ENCODE measurements at places on chromosomes 5 and 9.
A peak's percentile ranks its signal among the peaks of the same experiment; 100 is the strongest.

GRCh38 chr9:78292716-78293497, 4.0 kb upstream of the PSAT1 start:
- no peak for DNase-seq
- no peaks in the 10 kb centered on the region for H3K27me3 ChIP-seq
- no peaks in the 10 kb centered on the region for H3K36me3 ChIP-seq
- no peak overlapping the region for H3K4me3 ChIP-seq
- H3K27ac ChIP-seq: no peak overlapping the region

- DNase-seq: no peak
- no peak overlapping the region for H3K4me3 ChIP-seq
- H3K36me3 ChIP-seq: no peaks in the 10 kb centered on the region
- no peaks in the 10 kb centered on the region for H3K4me1 ChIP-seq
- no peaks in the 10 kb centered on the region for H3K27me3 ChIP-seq
Measured at GRCh38 chr5:121701731-121702130, 150.0 kb upstream of the FTMT start.

DNA sequence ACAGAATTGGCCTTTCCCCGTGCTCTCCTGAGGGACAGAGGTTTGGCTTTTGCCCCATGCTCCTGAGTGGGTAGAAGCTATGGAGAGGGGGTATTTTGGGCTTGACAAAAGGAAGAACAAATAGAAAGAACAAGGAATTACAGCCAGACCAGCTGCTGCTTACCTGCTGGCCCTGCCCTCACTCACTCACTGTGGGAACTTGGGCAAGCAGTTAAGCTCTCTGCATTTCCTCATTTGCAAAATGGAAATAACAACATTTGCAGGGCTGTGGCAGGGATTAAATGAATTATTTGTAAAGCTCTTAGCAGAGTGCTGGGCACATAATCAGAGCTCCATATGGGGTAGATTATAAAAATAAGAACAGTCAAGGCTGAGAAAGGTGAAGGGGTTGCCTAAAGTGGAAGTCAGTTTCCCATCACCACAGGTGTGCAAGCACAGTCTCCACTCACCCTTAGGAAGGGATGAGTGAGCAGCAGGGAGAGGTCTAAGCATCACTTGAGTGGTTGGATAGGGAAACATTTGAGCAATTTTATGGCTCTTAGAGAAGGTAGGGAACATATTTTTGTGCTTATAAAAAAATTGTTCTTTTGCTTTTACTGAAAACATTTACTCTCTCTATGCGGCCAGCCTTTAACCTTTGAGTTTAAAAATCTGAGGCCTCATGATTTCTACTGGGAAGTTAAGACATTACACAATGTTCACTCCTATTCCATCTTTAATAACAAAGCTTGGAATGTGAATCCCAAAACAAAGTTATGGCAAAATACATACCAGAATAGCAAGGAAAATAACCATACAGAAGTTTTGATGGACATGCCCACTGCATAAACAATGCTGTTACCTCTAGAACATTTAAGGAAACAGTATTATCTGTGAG, 42.8 kb upstream of the LHFPL2 start:
- no peak overlapping the region for H3K27ac ChIP-seq
- DNase-seq: no peak
- H3K36me3 ChIP-seq: no peaks in the 10 kb centered on the region
- H3K4me3 ChIP-seq: no peak overlapping the region

- H3K4me3 ChIP-seq: no peak overlapping the region
- no peaks in the 10 kb centered on the region for H3K36me3 ChIP-seq
- no peaks in the 10 kb centered on the region for H3K4me1 ChIP-seq
- H3K27ac ChIP-seq: no peak overlapping the region
Measured at GRCh38 chr5:61486476-61486875, 154.4 kb downstream of the ZSWIM6 start.

GRCh38 chr9:37301042-37301853, 121.2 kb upstream of the GRHPR start:
- no peak for DNase-seq
- H3K36me3 ChIP-seq: peaks cover 2% of the 10 kb centered on the region
- H3K27ac ChIP-seq: no peak overlapping the region
- no peaks in the 10 kb centered on the region for H3K4me1 ChIP-seq
- no peaks in the 10 kb centered on the region for H3K27me3 ChIP-seq

DNA sequence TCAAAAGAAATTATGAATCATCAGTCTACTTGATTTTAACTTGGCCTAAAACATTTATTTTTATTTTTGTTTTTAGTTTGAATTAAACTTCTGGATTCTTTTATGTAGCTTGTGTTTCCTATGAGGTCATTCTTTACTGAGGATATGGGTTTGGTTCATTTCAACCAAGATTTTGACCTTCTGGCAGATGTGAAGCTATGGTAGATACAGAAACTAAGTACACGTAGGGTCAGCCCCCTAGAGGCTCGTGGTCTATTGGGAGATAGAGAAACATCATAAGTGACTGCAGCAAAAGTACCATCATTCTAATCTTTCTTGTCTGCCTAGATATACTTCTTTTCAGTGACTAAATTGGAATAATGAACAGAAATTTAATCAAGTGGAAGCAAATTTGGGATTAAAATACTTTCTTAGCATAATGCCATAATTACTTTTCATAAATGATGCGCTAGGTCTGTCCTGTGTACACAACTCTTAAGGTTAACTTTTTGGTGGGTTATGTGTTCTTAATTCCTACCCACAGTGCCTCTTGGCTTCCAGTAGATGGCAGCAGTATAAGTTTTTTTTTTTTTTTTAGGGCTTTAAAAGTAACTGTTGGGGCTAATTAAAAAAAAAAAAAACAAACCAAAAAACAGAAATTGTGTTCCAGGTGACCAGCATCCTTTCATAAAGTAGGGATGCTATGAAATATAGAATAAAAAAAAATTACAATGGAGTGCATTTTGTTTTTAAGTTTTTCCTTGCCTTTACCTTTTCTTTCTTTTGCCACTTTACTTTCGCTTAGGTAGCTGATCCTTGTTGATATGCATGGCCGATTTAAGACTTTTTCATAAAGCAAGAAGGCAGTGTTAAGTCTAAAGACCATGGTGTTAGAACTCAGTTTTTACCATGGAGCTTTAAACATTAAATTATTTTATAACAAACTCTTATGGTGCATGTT, 49.9 kb downstream of the LRRTM2 start:
- H3K36me3 ChIP-seq: peaks cover 22% of the 10 kb centered on the region
- H3K27me3 ChIP-seq: no peaks in the 10 kb centered on the region
- no peak overlapping the region for H3K4me3 ChIP-seq
- no peak overlapping the region for H3K27ac ChIP-seq
- H3K4me1 ChIP-seq: no peaks in the 10 kb centered on the region
- no peak for DNase-seq

DNA sequence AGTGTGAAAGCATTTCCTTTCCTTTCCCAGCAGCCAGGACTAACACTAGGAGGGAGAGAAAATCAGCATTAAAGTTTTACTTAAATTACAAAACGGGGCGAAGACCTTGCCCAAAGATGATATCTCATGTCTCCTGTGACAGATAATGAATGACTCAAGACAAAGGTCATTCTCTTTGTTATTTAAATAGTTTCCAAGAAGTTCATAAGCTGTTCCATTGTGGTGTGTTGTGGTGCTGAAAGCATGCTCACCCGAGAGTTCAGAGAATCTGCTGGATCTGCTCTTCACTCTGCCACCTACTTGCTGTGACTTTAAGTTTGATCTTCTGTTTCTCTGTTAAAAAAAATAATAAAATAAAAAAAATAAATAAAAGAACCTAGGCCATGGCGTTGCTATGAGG, 265.9 kb upstream of the NR4A3 start:
- no peak overlapping the region for H3K4me3 ChIP-seq
- DNase-seq: no peak
- H3K4me1 ChIP-seq: no peaks in the 10 kb centered on the region
- H3K27ac ChIP-seq: no peak overlapping the region
- H3K27me3 ChIP-seq: no peaks in the 10 kb centered on the region
- H3K36me3 ChIP-seq: no peaks in the 10 kb centered on the region

GRCh38 chr5:168985454-168985853, 315.5 kb downstream of the SLIT3 start:
- no peak overlapping the region for H3K4me3 ChIP-seq
- peaks cover 2% of the 10 kb centered on the region for H3K27me3 ChIP-seq
- DNase-seq: no peak
- H3K27ac ChIP-seq: no peak overlapping the region

GRCh38 chr5:133494232-133494922, 118.0 kb downstream of the FSTL4 start:
- no peak for DNase-seq
- H3K4me3 ChIP-seq: no peak overlapping the region
- no peaks in the 10 kb centered on the region for H3K4me1 ChIP-seq
- no peak overlapping the region for H3K27ac ChIP-seq

GRCh38 chr9:16482764-16483163, 387.7 kb downstream of the BNC2 start:
- no peak for DNase-seq
- H3K4me1 ChIP-seq: no peaks in the 10 kb centered on the region
- no peaks in the 10 kb centered on the region for H3K36me3 ChIP-seq
- H3K27ac ChIP-seq: no peak overlapping the region
- no peak overlapping the region for H3K4me3 ChIP-seq
- H3K27me3 ChIP-seq: no peaks in the 10 kb centered on the region

GRCh38 chr9:132150256-132150655, 11.6 kb upstream of the NTNG2 start:
- no peaks in the 10 kb centered on the region for H3K36me3 ChIP-seq
- H3K4me1 ChIP-seq: no peaks in the 10 kb centered on the region
- no peak for DNase-seq
- no peak overlapping the region for H3K27ac ChIP-seq

DNA sequence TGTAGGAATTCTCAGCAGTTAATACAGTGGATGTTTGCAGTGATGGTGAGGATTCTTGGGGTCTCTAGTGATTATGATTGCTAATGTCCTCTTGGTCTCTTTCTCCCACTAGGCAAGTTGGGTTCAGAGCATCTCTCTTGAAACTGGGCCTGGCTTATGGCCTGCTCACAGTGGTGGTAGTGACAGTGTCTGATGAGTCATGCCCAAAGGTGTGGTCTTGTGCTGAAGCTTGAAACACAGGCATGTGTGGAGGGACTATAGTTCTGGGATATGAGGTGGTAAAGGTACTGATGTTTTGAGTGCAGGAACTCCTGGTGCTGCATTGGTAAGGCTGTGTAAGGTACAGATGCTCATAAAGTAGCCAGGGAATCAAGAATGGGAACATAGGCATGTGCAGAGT, 231.1 kb downstream of the FAM170A start:
- H3K27me3 ChIP-seq: no peaks in the 10 kb centered on the region
- DNase-seq: no peak
- H3K36me3 ChIP-seq: no peaks in the 10 kb centered on the region
- no peaks in the 10 kb centered on the region for H3K4me1 ChIP-seq
- no peak overlapping the region for H3K4me3 ChIP-seq

DNA sequence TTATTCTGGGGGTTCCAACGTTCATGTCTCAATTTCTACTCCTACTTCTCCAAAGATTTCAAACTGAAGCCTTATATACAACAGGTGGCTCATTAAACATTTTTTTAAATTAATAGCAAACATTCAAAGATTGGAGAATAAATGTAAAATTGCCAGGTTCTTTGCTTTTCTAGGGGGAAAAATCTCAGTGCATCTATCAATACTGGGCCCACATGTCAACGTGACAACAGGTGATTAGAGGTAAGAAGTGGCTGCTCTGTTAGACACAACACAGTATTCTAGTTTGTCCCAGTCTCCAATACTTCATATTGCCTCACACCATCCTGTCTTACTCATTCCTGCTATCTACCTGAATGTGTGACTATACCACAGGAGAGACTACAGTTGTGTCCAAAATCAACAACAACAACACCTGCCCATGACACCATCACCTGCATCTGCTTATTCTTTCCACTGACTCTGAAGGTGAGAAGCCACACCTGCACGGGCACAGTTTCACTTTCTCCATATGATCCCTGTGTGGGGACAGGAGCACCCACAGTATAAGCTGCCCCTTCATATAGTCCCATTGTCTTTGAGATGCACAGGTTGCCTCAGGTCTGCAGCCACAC, 110.2 kb downstream of the LHFPL2 start:
- peaks cover 10% of the 10 kb centered on the region for H3K4me1 ChIP-seq
- H3K4me3 ChIP-seq: no peak overlapping the region
- H3K27me3 ChIP-seq: no peaks in the 10 kb centered on the region
- H3K27ac ChIP-seq: peak overlapping the region; percentile 40
- peaks cover 8% of the 10 kb centered on the region for H3K36me3 ChIP-seq

DNA sequence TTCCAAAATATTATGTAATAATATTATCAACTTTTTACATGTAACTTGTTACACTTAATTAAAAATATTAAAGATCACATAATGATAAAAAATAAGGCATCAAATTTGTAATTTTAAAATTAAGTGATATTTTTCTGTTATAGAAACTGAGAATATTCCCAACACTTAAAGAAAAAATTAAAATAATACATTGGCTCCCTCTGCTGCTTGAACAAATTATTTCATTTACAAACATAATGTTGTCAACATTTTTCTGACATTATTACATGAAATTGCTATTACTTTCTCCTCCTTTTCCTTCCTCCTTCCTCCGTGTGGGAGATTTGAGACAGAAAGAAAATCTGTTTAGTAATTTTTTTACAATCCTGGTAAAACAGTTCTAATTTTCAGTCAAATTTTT, 42.3 kb downstream of the RNF180 start:
- H3K4me3 ChIP-seq: no peak overlapping the region
- H3K27me3 ChIP-seq: no peaks in the 10 kb centered on the region
- no peak for DNase-seq
- peaks cover 21% of the 10 kb centered on the region for H3K4me1 ChIP-seq
- H3K36me3 ChIP-seq: no peaks in the 10 kb centered on the region
- no peak overlapping the region for H3K27ac ChIP-seq

- DNase-seq: no peak
- no peaks in the 10 kb centered on the region for H3K27me3 ChIP-seq
- H3K36me3 ChIP-seq: peaks cover 15% of the 10 kb centered on the region
- H3K4me1 ChIP-seq: no peaks in the 10 kb centered on the region
- H3K4me3 ChIP-seq: no peak overlapping the region
Measured at GRCh38 chr9:100307080-100307479, 45.7 kb downstream of the TEX10 start.

DNA sequence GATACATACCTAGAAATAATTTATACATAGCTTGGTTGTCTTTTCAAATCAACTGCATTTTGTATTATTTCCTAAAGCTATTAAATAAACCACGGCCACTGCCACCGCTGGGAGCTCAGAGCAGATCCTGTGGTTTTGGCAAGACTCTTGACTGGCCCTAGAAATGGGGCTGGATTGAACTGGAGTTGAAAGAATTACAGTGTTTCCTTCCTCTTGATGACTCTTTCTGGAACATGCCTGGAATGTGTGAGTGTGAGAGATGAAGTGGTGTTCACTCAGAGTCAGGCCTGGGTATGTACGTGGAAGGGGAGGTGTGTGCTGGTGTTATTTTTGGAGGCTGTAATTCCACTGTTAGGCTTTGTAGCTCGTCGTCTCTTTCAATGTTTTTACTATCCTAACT, 45.9 kb downstream of the TEK start:
- H3K27ac ChIP-seq: no peak overlapping the region
- no peaks in the 10 kb centered on the region for H3K36me3 ChIP-seq
- peaks cover 29% of the 10 kb centered on the region for H3K4me1 ChIP-seq
- no peaks in the 10 kb centered on the region for H3K27me3 ChIP-seq
- peak; percentile 36 for DNase-seq
- H3K4me3 ChIP-seq: no peak overlapping the region

GRCh38 chr5:54792611-54793404, 192.6 kb downstream of the ESM1 start:
- H3K4me3 ChIP-seq: no peak overlapping the region
- H3K27ac ChIP-seq: no peak overlapping the region
- H3K36me3 ChIP-seq: no peaks in the 10 kb centered on the region
- peaks cover 3% of the 10 kb centered on the region for H3K27me3 ChIP-seq
- no peaks in the 10 kb centered on the region for H3K4me1 ChIP-seq

Data from keratinocyte (primary cell).